Iris pigment epithelial cell (primary cell): ENCODE measurements at places on chromosomes 6 and 20.

DNA sequence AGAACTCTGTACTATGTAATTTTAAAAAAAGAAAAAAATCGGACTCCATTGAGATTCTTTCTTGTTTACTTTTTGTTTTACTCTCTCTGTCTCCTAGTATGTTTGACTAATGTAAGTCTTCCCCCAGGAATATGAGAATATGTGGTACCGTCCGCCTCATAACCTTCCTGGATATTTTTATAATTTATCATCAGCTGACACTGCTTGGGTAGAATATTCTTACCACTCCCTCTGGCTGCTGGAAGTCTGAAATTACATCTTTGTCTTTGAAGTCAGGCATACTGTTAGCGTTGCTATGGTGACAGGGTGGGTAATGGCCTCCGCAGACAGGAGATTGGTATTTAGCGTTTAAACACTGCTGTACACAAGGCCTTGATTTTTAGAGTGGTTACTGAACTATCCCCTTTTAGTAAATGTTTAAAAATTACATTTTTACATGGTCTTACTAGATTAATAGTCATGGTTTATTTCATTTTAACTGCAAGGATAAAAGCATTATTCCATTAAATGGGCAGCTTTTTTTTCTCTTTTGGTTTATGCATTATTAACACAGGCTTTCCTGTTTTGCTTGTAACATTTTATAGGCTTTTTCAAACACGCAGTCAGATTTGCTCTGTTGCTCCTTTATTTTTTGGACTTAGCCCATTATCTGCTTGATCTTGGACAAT lies 176.4 kb downstream of the ARID1B start:
- peak; percentile 98 for DNase-seq

DNA sequence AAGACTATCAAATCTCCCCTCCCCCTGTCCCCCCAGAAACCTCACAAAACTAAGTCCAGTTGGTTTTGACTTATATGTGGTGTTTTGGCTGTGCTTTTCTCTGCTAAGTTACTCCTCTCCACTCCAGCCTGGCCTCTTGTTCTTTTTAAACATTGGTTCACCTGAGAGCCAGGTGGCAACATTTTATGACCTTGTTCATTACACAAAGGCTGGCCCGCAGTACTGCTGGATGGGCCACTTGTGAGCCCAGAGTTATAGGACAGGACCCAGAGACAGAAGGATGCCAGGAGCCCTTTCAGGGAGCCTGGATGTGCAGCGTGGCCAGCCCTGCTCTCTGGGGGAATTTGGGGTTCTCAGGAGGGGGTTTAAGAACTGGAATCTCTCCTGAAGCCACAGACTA lies 90.0 kb downstream of the RAMACL start:
- no peak for DNase-seq

DNA sequence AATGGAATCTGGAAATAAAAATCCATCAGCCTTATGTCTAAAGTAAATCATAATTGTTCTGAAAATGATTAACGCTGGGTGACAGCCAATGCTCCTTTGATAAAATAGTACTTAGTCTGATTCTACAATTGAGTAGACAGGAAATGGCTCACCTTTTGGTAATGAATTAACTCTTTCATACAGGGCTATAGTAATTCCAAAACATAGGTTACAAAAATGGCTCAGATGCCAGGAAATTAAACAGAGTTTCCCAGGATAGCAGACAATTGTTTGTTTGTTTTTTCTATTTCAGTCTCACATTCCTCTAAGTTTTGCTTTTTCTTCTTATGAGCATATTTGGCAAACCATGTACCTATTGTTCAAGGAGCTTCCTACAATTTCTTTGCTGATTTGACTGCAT lies 257.2 kb upstream of the EPHA7 start:
- DNase-seq: no peak

- no peak for DNase-seq
These were observed 32.9 kb upstream of the TCP11 start for GRCh38 chr6:35174088-35174434.

- no peak for DNase-seq
These were observed 680 bp downstream of the HLA-DPB1 start for GRCh38 chr6:33076406-33076934.

DNA sequence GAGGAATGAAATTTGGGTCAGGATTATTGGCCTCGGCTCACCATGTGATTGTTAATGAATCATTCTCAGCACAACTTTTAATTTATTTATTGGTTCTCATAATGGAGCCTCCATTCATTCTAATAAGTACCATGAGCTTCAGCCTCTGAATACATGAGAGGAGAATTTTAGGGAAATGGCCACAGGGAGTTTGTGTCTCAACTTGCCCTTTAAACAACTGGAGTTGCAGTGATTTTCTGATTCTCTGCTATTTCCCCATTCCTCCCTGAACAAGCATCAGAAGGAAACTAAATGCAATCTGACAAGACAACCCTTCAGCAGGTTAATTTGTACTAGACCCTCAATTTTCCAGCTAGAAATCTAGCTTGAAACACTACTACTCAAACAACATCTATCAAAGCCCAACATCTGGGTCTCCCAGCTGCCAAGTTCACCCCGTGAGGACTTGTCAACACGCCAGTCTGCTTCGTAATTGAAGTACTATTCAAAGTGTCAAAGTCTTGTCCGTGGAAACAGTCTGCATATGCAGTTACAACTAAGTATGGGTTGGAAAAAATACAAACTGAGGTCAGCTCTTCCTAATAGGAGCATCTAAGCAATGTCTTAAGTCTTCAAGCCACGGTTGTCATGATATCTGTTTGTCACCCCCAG lies 235.4 kb downstream of the CDH4 start:
- no peak for DNase-seq

- DNase-seq: no peak
These were observed 431.5 kb upstream of the ARID1B start for GRCh38 chr6:156345700-156346099.

- DNase-seq: peak; percentile 69
These were observed 210.0 kb upstream of the SSTR4 start for GRCh38 chr20:22825076-22825475.

- no peak for DNase-seq
These were observed 27.6 kb upstream of the MCUR1 start for GRCh38 chr6:13841936-13842335.

DNA sequence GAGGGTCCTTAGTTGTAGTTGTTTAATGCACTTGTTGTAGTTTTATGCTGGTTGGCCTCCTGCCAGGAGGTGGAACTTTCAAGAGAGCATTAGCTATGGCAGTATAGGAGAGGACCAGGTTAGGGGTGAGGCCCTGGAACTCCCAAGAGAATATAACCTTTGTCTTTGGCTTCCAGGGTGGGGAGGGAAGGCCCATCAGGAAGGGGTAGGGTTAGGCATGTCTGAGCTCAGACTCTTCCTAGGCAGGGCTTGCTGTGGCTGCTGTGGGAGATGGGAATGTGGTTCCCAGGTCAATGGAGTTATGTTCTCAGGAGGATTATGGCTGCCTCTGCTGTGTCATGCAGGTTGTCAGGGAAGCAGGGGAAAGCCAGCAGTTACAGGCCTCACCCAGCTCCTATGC lies 20.0 kb upstream of the GABRR1 start:
- no peak for DNase-seq

- peak; percentile 35 for DNase-seq
These were observed 725 bp downstream of the OSER1 start for GRCh38 chr20:44209686-44210405.

GRCh38 chr6:113668641-113669408 lies 188.3 kb upstream of the MARCKS start:
- no peak for DNase-seq

DNA sequence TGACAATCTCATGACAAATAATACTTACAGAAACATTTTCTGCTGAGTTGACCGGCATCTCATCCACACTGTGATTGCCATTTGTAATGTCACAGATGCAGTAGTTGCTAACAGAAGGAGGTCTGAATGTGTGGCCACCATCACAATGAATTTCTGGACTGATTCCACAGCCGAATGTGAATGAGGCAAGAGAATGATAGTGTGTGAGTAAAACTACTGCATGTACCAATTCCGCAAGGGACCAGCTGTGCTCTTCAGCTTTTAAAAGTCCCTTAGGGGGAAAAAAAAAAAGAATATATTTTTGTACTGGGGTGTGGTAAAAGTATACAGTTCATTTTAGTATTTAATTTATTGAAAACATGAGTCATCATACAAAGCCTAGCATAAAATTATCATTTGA lies 96.2 kb downstream of the SESN1 start:
- DNase-seq: no peak

DNA sequence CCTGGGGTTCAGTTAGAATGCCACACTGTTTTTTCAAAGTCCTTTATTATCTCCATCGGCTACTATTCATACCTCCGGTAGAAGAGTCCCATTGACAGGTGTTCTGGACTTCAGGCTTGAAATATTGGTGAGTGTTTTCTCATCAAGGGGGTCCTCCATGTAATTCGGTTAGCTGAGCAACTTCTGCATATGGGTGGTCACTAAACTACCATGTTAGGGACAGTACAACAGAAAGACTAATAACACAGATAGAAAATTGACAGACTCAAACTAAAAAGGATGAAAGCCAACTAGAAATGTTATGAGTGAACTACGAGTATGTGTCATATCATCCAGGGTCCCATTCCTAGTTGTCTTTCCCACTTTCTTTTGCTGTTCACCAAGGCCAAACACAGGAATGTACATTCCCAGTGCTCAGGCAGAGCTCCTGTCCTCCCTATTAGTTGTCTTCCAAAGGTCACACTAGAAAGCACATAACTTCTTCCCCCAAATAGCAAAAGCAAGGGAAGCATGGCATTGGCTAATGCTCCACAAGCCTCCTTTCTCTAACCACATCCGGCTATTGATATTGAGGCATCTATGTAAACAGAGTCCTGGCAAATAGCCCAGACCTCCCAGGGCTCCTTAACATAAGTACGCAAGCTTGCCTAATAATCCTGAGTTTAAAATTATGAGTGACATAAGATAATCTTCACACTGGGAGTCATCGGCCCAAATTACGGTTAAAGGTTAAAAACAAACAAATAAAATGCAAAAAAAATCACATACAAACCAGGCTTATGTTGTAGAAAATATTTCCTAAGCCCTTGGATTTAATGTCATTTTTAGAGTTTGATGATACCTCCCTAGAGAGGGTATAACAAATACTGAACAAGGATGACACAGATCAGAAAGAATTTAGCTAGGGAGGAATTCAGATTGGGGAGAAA lies 13.2 kb downstream of the CCN2 start:
- peak; percentile 99 for DNase-seq

DNA sequence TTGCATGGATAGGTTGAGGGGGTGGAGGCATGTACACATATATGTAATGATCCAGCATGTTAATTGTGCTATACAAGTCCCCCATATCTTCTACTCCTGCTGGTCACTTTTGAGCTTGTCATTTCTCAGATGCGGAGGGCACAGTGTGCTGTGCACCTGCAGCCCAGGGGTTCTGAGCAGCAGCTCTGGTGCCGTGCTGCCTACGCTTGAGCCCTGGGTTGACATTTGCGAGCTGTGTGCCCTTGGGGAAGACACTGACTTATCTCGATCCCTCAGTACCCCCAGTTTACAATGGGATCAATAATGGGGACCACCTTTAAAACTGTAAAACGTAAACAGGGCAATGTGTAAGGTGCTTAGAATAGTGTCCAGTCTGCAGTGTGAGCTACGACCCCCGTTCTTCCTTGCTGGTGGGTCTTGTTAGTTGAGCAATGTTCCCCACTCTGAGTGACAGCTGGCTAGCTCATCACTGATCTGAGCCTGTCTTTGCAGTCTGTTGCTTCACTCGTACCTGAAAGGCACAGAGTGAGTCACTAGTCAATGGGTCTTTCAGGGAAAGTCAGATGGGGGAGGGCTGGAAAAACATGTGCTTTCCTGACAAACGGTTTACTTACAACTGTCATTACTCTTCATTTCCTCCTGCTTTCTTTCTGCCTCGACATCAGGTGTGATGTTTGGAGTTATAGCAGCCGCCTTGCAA lies 91.7 kb downstream of the SLC2A10 start:
- DNase-seq: no peak

GRCh38 chr6:17493286-17493685 lies 99.9 kb downstream of the CAP2 start:
- DNase-seq: peak; percentile 79

DNA sequence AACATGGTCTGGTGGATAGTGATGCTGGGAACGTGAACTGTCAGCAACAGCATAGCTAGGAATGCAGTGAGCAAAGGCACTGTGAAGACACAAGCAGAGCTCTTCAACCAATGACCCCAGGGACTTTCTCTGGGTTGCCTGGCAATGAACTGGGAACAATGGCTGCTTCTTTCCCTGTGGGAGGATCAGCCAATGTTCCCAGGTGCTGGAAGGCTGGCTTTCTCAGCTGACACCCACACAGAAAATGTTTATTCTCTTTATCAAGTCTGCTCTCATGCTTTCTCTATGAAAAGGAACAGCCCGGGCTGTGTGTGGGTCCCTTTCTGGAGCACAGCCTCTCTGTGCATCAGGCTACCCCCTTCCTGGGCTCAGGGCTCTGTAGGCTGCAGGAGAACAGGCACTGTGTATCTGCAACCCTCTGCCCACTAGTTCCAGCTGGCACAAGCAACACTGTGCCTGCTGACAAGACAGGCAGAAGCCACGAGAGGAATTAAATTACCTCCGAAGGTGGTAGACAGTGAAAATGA lies 54.2 kb downstream of the HFE start:
- DNase-seq: no peak

- no peak for DNase-seq
These were observed 19.9 kb downstream of the RIN2 start for GRCh38 chr20:19777981-19778380.

- DNase-seq: peak; percentile 98
These were observed 102.6 kb downstream of the CDC5L start for GRCh38 chr6:44489910-44490604.

DNA sequence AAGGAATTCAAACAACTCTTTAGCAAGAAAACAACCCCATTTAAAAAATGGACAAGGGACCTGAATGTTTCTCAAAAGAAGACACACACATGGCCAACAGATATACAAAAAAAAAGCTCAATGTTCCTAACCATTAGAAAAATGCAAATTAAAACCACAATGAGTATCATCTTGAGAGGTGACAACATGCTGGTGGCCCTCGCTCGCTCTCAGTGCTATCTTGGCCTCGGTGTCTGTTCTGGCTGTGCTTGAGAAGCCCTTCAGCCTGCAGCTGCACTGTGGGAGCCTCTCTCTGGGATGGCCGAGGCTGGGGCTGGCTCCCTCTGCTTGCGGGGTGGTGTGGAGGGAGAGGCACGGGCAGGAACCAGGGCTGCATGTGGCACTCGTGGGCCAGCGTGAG lies 13.4 kb downstream of the SPINT4 start:
- DNase-seq: no peak

DNA sequence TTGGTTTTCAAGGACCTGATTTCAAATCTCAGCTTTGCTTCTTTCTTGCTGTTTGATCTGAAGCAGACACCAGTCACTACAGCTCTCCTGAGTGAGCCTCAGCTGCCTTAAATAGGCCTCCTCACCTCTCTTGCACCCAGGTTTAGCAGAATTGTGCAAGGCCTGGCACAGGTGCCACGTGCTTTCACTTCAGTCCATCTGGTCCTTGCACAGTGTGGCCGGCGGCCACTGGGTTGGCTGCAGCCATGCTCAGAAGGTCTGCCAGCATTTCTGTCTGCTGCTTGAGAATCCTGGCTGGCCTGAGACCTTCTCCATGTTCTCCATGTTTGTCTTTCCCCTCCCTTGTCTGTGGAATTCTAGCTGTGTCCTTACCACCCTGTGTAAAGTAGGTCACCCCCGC lies 14.5 kb upstream of the DAAM2 start:
- DNase-seq: no peak
